Cardiac septum (tissue), 1 donor: ENCODE measurements at places on chromosomes 12 and 14. TPM values are rescaled to one million over a fixed set of nuclear protein-coding genes. Genes with fewer than 3 reads are reported as not detected.
A peak's percentile ranks its signal among the peaks of the same experiment; 100 is the strongest.

DNA sequence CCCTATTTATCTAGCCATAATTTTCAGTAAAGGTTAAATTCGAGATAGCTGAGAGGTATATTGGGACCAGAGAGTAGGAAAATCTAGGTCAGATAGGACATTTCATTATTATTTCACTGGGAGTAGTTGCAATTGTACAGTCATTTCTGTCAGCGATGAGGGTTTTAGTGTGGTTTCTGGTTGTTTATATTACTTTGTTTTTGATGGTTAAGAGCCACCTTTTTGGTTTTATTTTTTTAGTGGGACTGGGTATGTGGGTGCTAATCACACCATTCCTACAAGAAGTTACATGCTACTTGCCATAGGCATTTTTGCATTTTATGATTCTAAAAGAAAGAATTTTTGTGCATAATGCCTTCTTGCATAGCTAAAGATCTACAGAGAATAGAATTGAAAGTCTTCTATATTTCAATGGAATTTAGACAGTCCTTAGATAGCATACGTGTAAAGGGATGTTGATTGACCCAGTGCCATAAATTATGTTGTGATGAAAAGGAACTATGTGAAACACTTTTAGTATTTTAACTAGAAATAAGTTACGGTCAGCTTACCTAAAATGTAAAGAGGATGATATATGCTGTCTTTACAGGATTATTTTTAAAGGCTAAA is 85.2 kb downstream of the KTN1 start:
- DNase-seq, result no peak

- DNase-seq, result no peak
These were observed 399.8 kb downstream of the RGS6 start for GRCh38 chr14:72332046-72332445.

DNA sequence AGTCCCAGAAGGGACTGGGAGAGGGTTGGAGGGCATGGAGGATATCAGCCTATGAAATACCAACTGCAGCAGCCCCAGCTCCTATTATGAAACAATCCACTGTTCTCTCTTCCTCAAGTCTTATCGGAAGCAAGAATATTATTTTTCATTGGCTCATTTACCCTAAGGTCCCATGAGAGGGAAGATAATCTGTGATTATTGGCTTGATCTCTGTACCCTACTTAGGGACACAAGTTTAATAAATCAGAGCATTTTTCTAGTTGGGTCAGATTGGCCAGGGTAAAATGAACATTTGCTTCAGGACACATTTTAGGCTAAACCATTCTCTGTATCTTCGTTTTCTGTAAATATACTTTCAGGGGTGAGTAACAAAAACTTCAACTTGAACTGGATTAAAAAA is 43.1 kb upstream of the GNG2 start:
- DNase-seq, result no peak

- no peak for DNase-seq
These were observed 27.0 kb downstream of the MAP3K9 start for GRCh38 chr14:70782361-70782760.

DNA sequence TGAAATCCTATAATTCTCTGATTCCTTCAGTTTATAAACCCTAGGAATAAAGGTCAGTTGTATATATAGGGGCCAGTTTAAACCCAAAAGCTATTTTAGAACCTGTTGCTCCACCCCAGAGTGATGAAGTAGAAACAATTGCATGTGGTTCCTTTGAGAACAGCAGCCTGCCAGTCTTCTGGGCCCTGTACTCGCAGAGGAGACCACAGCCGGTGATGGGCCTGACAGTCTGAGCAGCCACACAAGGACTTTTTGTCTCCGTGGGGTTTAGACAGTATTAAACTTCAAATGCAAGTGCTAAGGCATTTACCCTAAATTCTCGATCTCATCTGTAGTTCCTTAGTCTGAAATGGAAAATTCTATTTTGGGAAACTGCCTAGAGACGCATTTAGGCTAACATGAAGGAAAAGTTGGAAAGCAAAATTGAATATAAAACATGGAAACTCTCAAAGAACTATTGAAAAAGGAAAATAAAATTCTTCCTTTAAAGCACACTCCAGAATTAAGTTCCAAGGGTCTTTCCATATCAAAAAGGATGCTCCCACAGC is 80.6 kb downstream of the PRICKLE1 start:
- DNase-seq, result no peak

DNA sequence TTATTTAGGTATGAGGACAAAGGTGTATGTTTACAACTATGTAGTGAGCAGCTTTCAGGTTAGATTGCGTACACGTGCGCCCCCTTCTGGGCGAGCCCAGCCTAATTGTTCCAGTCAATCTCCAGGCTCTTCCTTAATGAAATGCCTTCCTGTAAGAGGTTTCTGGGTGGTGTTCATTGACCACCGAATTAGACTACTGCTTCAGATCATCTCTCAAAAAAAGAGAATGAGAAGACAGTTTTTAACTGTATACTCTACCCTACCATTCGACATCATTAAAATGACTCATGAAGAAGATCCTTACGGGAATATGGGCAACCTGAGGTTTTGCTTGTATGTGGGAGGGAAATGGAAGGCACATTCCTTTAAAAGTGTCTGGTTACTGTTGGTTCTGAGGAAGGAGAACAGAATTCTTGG is 2.1 kb downstream of the LUM start:
- DNase-seq, result peak; percentile 77

- no peak for DNase-seq
These were observed 117.7 kb upstream of the RPL10L start for GRCh38 chr14:46769292-46769691.

GRCh38 chr14:88227693-88228092 is 95.4 kb downstream of the KCNK10 start:
- DNase-seq, result no peak

- DNase-seq, result no peak
These were observed 8.0 kb downstream of the CLEC12B start for GRCh38 chr12:10018386-10018785.

GRCh38 chr14:34710744-34711143 is 3.6 kb downstream of the CFL2 start:
- no peak for DNase-seq

DNA sequence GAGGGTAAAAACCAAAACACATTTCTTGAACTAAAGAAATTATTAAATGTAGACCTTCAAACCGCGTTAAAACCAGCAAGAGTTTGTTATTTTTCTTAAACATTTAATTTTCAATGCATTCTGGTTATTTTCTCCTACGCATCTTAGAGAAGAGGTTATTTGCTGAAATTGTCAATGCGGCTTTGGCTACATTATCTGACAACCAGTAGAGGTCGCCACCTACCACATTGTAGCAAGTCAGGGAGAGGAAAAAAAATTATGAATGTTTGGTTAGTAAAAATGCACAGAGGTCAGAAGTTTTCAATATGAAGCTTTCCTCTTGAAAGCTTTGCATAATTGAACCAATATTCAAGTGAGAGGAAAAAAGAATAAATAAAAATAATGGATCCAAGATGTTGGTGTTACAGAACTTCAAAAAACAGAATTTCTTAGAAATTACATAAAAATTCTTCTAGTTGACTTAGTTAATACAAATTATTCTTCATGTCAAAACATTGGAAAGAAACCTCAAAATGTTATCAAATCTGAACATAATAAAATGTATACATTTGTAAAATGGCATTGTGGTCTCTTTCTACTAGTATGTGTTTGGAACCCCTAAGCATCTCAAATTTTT is 159.4 kb upstream of the TMTC2 start:
- DNase-seq, result no peak

- no peak for DNase-seq
These were observed 8.0 kb downstream of the PNN start for GRCh38 chr14:39182770-39183684.

GRCh38 chr14:92459030-92459949 is 54.3 kb upstream of the RIN3 start:
- DNase-seq, result no peak

- no peak for DNase-seq
These were observed 79.9 kb downstream of the NEDD1 start for GRCh38 chr12:96986883-96987523.

DNA sequence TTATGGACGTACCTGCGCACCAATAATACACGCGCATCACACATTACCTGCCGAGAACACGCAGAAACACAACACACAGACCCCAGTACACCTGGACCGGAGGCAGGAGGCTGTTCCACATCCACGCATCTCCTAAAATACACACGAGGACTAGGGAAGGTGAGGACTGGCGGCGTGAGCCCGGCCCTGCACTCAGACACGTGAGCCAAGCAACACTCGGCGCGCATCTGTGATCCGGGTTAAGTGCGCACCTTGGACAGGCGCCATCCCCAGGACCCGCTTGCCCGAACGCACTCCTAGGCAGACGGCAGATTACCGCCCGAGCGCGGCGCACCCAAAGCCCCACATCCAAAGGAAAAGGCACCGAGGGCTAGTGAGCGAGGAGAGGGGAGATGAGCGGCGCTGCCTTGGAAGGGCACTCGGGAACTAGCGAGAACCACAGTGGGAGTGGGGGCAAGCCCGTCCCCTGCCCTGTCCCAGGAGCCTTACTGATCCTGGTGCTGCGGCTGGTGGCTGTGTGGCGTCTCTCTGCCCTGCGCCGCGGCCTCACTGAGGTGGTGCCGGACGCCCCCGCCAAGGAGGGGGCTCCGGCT is 417 bp downstream of the GLS2 start:
- DNase-seq, result no peak

- DNase-seq, result peak; percentile 71
These were observed at the start of gene LRCOL1 for GRCh38 chr12:132610051-132610759. TSS of gene LRCOL1 (minus strand) at chr12:132610582. CDS start at chr12:132606251, 4,331 bp downstream.

DNA sequence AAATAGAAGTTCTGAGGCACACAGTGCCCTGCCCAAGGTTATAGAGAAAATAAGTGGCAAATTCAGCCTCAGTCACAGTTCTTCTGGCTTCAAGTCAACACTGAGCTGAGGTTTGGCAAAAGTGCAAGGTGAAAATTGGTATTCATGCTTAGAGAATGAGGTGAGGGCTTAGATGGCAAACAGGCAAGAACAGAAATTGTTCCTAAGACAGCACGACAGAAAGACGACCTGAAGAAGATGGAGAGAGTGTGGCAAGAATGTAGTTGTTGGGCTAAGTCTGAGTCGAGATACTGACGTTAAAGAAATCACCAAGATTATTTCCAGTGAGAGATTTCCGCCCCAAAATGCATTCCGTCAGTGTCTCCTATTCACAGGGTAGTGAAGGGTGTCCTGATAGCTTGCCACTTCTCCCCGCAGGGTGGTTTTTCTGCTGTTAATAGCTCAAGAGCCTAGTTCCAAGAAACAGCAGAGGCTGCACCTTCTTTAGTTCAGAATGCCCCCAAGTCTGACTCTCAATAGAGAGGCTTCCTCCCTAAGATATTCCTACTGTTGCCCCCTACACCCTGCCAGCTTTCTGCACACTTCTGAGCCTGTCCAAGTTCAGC is 260.8 kb upstream of the AMIGO2 start:
- DNase-seq, result no peak

GRCh38 chr12:109587921-109588320 is 14.3 kb downstream of the MVK start:
- DNase-seq, result no peak

DNA sequence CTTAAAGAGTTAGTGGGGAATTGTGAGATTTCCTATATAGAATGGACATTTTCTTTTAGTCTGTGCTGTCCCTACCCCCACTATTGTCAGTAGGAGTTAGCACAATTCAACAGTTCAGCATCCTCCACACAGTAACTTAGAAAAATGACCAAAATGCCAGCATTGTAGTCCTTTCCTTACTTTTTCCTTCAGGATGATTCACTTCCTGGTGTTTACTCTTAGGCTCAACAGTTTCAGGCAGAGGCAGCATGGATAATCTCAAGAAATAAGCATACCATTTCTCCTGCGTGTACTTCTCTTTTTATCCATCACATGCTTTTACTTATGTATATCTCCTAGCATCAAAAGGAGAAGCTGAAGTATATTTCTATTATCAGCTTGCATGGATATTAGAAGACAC is 683.4 kb downstream of the SLC16A7 start:
- DNase-seq, result no peak

DNA sequence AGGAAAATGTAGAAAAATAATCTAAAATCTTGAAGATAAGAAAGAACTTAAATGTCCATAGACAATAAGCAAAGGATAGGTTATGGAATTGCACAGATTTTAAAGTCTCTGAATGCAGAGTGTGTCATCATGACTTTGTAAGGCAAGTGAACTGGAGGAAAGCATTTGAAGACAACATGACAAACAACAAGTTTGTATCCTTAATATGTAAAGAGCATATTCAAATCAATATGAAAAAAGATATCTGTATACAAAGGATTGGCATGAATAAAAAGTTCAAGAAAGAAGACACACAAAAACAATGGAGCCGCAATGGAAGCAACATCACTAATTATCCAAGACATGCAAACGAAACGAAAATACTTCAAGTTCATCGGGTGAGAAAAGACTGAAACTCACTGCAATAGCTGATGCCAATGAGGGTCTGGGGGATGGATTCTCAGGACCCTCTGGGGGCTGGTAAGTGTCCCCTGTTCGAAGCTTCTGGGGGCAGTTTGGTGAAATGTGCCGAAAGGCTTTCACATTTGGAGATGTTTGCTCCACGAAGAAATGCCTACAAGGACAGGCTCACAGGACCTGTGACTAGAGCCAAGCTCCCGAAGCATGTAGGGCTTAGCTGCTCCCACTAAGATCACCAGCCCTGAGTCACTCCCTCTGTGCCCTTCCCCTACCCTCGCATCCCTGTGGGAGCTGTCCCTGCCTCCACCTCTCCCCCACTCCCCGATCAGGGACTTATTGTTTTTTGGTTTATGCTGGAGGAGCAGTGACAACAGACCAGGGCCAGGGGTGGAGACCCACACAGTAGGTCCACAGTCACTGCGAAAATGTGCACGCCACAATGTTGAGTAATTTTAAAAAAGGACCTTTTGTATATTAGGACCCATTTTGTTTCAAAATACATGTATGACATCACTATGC is 345.7 kb upstream of the SFSWAP start:
- peak; percentile 60 for DNase-seq

- DNase-seq, result no peak
These were observed 4.9 kb downstream of the B4GALNT3 start for GRCh38 chr12:464484-465267.

GRCh38 chr14:72796935-72797334 is 97.0 kb downstream of the DPF3 start:
- DNase-seq, result no peak

- no peak for DNase-seq
These were observed 897 bp upstream of the TEX22 start for GRCh38 chr14:105397350-105397931.

The RFX4 gene
- not detected for total RNA-seq

The SAMD4A gene
- total RNA-seq, result 252 TPM

The PGF gene
- total RNA-seq, result 9.4 TPM

The HCAR2 gene
- total RNA-seq, result 0.59 TPM

The KLRF1 gene
- total RNA-seq, result not detected

The ACTN1 gene
- total RNA-seq, result 346 TPM

The VASH1 gene
- 16.4 TPM for total RNA-seq

The GAPDH gene
- total RNA-seq, result 4,827 TPM

The KSR2 gene
- total RNA-seq, result not detected

The SLC39A5 gene
- not detected for total RNA-seq

The TMEM63C gene
- total RNA-seq, result 0.46 TPM

The FOXG1 gene
- not detected for total RNA-seq

The NRL gene
- 2.4 TPM for total RNA-seq

The VRK1 gene
- total RNA-seq, result 9.2 TPM

The A2ML1 gene
- total RNA-seq, result not detected

The PNMA1 gene
- total RNA-seq, result 45.9 TPM

The TOMM20L gene
- total RNA-seq, result not detected

The AICDA gene
- total RNA-seq, result 0.13 TPM
